ENCODE measurements at places on chromosomes 3 and 15.

- no peak for DNase-seq
These were observed 38.4 kb downstream of the ITPR1 start for GRCh38 chr3:4531478-4532025.

DNA sequence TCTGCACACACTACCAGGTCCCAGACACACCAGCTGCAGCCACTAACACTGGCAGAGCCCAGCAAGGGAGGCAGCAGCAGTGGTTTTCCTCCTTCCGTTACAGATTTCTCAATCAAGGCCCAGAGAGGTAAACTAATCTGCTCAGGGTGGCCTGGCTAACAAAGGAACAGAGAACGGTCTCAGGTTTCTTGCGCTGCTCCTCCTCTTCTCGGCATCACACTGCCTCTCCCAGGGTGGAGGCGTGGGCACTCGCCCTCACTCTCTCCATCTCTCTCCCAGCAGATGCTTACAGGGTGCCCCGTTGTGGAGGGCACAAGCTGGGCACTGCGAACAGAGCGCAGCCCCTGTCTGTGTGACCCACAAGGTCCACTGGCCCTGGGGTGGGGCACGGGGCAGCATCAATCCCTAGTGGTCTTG is 228.7 kb downstream of the VPS13C start:
- no peak for DNase-seq

DNA sequence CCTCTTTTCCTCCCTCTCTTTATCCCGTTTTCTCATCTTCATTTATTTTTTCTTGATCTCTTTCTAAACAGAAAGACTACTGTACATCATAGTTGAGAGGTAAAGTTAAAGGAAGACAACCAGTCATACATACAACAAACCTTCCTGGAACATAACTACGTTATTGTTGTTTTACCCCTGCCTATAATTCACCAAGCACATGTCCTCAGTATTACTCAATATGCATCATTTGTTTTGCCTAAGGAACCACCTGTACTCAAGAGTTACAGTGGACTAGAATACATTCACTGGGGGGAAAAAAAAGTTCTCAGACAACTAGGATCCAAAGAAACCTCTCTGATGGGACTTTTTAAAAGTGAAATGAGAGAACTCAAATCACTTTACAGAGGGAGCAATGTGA is 344.7 kb upstream of the RBMS3 start:
- DNase-seq = no peak

DNA sequence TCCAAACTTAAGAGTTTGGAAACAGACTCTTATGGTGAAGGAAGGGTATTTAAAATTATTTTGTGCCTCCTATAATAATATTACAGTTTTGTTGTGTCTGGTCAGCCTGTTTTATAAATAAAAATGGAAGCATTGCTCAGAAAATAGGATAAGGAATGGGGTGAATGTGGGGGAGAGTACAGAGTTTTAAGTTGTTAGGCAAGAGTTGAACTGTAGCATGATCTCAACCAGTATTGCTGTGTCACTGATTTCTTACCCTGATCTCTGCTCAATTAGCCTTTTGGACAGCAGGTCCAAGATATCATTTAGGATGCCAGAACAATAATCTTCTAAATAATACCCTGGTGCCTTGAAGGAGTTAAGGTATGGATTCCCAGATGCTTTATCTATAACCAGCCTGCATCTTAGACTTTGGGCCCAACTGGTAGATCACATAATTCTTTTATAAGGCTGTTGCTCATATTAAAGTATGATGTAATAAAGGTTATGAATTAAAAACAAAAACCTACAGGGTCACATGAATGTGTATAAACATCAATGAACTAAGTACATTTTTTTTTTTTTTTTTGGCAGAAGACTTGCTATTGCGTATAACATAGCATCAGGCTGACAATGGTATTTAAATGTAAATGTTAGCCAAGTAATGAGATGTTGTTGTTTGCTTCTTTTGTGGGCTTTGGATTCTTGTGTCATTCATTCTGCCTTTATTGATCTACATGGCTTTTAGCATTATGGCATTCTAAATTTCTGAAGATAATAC is 70.0 kb downstream of the MITF start:
- no peak for DNase-seq

DNA sequence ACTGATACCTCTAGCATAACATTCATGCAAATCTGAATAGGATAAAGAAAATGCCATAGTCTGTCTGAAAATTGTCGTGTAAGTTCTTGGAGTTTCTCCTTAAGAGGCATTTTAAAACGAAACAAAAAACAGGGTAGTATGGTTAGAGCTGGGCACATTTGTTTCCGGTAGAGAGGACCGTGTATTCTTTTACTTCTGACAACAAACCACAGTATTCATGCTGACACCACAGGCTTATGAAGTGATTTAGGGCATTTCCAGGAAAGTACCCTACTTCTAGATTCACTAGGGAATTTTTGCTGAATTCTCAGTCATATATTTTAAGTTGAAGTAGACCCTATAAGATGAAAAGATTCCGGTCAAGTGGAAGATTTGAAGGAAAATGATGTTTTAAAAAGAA is 541.3 kb downstream of the UNC13C start:
- DNase-seq = no peak

DNA sequence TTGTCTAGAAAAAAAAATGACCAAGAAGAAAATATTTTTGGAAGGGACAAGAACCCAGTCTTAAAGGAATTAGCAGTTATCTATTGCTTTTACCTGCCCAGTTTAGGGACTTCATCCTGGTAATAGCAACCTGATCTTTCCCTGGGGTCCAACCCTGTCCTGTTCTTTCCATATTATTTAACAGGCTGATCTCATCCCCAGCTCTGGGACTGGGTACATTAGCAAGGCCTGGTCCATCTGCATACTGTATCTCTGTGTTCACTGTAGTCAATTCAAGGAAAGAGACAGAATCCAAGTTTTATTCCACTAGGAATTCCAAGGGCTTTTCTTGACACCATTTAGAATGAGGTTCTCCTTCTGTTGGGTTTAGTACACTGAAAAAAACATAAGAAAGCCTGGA is 191.7 kb upstream of the GADL1 start:
- DNase-seq = no peak

DNA sequence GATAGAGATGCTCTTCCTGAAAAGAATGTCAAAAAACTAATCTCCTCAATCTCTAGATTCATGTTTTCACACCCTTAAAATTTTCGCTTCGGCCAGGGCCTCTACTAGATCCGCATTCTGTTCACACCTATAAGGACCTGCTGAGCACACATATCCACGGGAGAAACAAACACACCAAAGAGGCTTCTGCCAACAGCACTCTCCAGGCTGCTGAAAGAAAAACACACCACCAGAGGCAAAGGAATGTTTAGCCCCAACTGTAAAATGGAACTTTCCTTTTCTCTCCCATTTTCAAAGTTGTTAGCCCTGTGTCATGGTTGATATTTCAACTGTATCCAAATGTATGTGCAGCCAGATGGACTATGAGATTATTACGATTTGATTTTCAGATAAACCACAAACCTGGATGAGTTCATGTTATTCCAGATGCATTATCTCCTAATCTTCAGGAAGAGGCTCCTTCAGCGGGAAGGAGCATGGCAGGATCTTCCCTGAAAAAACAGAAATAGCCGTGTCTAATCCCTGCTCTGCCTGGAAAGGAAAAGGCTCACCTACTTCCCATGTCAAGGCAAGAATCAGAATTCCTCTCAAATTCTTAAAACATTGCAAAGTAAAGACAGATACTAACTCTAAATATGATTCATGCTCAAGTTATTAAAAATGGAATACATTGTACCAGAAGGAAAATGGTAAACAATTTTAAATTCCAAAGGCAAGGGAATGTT is 442.7 kb upstream of the NR2F2 start:
- peak; percentile 30 for DNase-seq

DNA sequence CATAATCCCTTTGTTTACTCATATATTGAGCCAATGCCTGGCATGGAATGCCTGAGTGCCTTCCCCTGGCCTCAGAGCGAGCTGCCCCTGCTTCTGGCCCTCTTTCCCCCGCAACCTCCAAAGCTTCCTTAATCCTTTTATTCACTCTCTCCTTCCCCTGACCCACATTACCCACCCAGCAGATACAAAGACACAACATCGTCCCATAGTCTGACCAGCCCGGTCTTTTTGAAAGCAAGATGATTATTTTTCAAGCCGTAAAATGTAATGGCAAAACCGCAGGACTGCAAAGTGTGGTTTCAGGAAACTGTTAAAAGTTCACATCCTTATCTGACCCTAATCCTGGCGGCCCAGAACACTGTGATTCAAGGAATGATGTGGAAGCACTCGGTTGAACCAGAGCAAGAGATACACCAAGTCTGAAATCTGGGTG is 78.4 kb upstream of the LRTM1 start:
- peak; percentile 32 for DNase-seq

GRCh38 chr3:115785782-115786181 is 162.5 kb downstream of the GAP43 start:
- no peak for DNase-seq

DNA sequence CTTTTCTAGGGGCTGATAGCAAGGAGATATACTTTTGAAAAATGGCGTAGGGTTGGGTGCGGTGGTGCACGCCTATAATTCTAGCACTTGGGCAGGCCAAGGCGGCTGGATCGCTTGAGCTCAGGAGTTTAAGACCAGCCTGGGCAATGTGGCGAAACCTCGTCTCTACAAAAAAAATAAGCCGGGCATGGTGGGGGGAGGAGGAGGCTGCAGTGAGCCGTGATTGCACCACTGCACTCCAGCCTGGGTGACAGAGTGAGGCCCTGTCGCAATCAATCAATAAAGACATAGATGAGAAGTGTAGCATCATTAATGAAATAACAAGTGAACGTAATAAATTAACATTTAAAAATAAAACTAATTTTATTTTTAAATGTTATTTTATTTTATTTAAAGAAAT is 134.6 kb downstream of the SLCO3A1 start:
- DNase-seq = no peak

DNA sequence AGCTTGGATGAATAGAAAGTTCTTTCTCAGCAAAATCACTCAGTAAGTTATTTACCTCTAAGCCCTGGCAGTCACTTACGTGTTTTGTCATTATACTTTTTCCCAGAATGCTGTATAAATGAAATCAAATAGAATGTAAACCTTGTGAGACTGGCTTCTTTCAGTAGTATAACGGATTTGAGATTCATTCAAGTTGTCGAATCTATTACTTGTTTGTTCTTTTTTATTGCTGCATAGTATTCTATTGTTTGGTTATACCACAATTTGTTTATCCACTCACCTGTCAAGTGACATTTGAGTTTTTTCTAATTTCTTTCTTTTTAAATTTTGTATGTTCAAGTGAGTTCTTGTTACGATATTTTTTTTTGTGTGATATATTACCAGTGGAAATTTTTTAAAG is 381.6 kb downstream of the EDEM1 start:
- DNase-seq = no peak

DNA sequence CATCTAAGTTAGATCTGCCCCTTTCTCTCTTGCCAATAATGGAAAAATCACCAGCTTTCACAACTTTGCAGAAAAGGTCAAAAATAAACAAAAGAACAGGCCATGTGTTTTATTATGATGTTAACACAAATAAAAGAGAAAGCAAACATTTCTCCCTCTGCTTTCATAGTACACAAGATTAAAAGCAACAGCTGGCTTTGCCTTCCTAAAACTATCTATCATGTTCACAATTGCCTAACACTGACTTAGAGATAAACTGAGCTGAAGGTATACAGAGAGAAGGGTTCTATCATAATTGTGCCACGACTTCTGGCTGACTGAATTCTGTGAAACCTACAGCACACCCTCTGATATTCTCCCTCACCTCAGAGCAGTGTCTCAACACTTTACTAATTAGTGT is 29.4 kb downstream of the AADAC start:
- DNase-seq = no peak

GRCh38 chr3:188624384-188624783 is 470.4 kb downstream of the LPP start:
- DNase-seq = peak; percentile 34

GRCh38 chr3:152151216-152151876 is 117.4 kb upstream of the MBNL1 start:
- no peak for DNase-seq

GRCh38 chr3:134189849-134190248 is 60.8 kb downstream of the RYK start:
- DNase-seq = no peak

GRCh38 chr15:37045859-37046740 is 54.2 kb downstream of the MEIS2 start:
- no peak for DNase-seq

DNA sequence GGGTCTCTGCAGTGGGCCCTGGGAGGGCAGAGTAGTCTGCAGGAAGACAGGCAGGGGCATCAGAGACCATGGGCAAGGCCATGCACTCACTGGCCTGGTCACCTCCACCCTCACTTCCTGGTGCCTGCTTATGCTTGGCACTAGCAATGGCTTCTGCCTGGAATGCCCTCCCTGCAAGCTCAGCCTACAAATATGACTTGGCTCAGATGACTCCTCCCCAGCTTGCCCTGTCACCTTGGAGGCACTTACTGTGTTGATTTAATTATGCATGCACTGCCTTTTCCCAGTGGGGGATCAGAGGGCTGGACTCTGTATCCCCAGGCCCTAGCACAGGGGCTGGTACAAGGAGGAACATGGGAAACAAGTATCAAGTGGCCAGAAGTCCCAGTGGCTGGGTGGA is 7.8 kb downstream of the C3orf18 start:
- DNase-seq = no peak

GRCh38 chr15:61835496-61836106 is 224.6 kb downstream of the VPS13C start:
- peak; percentile 52 for DNase-seq

- peak; percentile 64 for DNase-seq
These were observed 11.8 kb downstream of the INO80 start for GRCh38 chr15:41104234-41104633.

DNA sequence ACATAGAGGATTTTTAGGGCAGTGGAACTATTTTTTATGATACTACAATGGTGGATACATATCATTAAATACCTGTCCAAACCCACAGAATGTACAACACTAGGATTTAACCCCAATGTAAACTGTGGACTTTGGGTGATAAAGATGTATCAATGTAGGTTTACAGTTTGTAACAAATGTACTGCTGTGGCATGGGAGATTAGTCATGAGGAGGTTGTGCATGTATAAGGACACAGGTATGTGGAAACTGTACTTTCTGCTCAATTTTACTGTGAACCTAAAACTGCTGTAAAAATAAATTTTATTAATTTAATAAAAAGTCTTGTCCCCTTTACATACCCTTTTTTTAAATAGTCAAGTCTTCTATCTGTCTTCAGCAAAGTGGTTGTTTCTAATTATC is 322.5 kb upstream of the EPHA3 start:
- DNase-seq = no peak

DNA sequence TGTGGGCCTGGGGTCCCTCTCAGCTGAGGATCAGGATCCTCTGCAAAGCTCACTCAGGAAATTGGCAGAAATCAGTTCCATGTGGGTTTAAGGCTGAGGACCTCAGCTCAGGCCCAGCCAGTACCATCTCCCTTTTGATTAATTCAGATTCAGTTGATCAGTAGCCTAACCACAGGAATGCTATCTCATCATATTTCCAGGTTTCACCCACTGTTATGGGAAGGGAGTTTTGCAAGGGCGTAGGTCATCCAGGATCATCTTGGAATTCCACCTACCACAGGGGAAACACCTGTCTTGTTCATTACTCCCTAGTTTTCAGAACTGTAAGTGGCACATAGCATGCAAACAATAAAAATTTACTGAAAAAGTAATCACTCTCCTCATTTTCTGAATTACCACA is 399.5 kb upstream of the CNTN3 start:
- no peak for DNase-seq
